B cell (primary cell): ENCODE measurements at places on chromosomes 12 and 14. TPM values are rescaled to one million over a fixed set of nuclear protein-coding genes. Genes with fewer than 3 reads are reported as not detected.

- DNase-seq: no peak
These were observed 8.5 kb downstream of the NFE2 start for GRCh38 chr12:54292083-54292930.

Gene ZBTB1
- 52.8 and 81.6 TPM in 2 replicates for polyA plus RNA-seq

- no peak for DNase-seq
These were observed 73.8 kb upstream of the DCN start for GRCh38 chr12:91256411-91256810.

DNA sequence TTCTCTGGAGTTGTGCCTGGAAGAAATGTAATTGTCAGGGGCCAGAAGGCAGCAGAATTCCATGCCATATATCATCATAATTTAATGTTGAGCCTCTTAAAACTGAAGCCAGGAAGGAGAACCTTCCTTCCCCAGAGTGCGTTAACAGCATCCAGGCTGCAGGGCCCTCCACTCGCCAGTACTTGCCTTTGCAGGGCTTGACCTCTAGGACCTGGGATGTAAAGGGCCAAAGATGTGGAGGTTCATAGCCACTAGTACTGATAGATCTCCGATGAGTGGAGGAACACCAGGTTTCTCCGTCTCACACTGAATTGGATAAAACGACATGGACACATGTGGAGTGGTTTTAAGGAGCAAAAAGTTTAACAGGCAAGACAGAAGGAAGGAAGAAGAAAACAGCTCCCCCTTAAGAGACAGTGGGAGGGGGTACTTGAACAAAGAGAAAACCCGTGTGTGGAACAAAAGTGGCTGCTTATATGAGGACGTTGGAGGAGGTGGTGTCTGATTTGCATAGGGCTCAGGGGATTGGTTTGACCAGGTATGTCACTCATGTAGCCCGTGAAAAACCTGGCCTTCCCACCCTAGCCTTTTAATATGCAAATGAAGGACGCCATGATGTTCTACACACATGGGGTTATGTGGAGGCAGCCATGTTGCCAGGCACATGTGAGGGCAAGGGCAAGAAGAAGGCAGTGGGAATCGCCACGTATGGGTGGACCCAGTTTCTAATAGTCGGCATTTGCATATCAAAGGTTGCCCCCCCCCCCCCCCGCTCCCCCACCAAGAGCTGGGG, 38.8 kb upstream of the WSCD2 start:
- no peak for DNase-seq

DNA sequence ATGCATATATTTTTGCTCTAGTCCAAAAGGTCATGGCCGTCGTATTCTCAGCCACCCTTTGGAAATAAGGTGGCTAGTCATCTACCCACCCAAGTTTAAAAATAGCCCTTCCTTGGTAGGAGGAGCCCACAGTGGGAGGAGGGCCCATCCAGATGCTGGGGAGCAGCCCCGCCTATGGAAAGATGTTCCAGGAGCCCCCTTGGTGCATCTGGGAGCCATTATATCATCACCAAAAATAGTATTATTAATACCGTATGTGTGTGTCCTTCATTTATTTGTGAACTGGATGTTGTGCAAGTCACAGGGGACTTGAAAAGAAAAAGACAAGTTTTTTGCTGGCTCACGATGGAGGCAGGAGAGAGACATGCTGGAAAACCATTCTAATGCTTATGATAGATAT, 34.0 kb downstream of the EMP1 start:
- DNase-seq: no peak

GRCh38 chr12:46260124-46260912, 8.5 kb downstream of the SLC38A1 start:
- no peak for DNase-seq

DNA sequence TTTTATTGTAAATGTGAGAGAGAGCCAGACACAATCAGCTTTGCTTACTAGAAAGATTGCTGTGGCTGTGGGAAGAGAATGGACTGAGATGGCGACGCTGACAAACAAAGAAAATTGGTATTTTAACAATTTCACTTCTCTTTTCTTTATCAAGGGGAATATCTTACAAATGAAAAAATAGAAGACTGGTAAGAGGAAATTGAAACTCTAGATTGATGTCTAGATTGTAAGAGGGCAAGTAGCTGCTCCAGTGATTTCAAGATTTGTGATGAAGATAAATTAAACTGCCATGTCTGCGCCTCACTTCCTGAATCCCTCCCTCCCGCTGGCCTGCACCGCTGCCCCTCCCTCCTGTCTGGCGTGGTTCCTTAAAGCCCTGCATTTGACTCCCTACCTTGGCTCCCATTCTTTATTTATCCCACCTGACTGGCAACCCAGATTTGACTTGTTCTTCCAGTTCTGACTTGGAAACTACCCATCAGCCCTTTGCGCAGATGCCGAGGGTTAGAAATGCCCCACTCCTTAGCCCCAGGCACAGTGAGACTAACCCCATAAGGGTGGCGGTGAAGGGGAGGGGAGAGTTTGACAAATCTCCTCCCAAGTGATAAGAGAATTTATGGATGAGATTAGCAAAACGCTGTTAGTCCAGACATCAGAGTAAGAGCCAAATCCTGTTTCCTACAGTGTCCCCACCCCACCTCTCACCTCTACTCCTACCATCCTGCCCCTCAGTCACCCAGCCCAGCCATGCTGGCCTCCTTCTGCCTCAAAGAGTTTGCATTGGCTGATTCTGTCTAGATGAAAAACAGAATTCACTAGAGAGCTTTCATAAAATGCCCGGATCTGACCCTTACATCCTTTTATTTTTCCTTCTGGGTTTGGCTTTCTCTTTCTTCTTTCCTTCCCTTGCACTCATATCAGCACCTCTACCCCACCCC, 125.3 kb upstream of the ATF7IP start:
- peak; percentile 86 for DNase-seq

Gene RFX4
- polyA plus RNA-seq: not detected in 2 replicates

DNA sequence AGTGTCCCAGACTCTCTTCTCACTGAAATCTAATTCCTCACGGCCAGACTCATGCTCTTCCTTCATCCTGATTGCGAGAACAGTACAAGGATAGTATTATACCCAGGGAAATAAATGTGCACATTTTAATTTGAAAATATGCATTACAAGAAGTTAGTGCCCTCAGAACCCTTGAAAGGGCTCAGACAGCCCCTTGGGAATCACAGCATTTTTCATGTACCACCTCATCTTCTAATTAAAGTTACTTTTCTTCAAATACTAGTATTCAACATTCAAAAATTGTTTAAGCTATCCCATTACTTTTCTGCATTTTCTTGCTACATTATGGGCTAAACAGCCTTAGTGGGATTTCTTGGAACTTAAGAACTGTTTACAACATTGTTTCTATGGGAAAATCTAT, 1.7 kb upstream of the APPL2 start:
- DNase-seq: no peak

Gene VDR
- 0.42 and 0.75 TPM in 2 replicates for polyA plus RNA-seq

DNA sequence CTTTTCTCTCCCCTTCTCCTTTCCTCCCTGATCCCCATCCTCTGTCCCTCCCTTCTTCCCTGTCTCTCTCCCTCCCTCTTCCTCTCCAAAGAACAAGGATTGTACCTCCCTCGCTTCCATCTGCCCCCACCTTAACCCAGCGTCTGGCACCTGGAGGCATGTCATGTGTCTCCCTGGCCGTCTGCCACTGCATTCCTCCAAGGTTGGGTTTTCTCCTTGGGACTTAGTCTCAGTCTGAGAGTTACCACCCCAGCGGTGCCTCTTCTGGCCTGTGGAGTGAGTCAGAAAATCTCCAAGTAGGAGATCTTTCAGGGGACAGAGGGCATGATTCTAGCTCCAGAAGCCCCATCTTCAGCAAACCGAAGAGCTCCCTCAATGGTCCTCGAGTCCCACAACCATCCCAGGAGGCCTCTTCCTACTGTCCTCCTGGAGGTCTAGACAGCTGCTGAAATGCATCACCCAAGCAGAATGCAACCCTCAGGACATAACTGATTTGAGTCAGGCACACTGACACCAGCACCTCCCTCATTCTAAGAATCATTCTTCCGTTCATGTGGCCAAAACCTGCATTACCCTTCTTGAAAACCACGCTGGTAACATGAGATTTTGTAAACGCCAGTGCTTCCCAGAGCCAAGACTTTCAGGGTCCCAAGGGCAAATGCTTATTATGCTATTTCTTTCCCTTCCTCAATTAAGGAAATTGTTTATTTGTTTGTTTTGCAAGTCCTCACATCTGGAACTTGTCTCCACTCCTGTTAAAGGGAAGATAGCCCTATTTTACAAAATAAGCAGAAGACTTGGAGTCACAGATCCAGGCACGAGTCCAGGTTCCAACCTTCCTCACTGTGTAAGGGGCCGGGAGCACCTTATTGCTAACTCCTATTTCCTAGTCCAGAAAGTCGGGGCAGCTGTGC, 463.2 kb downstream of the BCL11B start:
- no peak for DNase-seq

DNA sequence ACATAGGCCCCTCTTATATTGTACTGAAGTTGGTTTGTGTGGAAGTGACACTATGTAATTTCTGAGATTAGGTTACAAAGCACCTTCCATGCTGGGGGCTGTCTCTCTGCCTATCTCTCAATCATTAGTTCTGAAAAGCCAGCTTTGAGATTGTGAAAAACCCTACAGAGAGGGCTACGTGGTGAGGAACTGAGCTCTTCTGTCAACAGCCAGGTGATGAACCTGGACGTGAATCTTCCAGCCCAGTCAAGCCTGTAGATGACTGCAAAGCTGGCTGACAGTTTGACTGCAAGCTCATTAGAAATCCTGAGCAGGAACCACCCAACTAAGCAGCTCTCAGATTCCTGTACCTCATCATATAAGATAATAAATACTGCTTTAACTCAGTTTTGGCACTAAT, 36.3 kb upstream of the BBS10 start:
- DNase-seq: no peak
